A172 (cell line): ENCODE measurements at places on chromosomes 5 and 9.

DNA sequence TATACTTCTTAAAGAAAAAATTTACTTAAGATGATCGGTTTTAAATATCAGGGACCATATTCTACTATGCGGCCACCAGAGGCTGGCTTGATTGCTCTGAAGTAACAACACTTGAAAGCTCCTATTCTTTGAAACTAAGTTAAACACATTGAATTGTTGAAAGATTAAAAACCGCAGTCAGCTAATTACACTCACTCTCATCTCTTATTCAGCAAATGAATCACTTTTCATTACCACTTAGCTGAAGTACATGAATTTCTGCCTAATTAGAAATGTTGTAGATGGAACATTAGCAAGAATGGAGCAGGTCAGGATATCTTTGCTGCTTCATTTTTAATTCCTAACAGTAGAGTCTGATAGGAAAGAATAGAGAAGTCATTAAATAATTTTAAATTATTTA is 42.3 kb downstream of the LSM11 start:
- no peak for DNase-seq

GRCh38 chr5:172701291-172701656 is 60.2 kb downstream of the NEURL1B start:
- DNase-seq, result no peak

GRCh38 chr5:64201996-64202395 is 36.4 kb downstream of the RNF180 start:
- DNase-seq, result no peak

DNA sequence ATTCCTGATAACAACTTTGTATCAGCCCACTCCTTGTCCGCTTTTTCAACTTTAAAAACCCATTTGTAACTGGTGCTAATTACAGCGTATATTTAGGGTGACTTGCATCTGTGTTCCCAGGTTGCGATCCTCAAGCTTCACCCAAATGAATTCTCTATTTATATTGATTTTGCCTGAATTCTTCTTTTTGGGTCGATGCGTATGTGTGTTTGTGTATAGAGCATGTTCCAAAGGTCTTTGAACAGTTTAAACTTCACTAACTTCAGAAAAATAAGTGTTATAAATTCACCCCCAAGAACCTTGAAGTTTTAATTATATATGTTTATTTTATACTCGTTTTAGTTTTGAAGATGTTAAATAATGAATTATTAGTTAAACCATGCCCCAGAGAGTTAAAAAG is 16.1 kb upstream of the SPATA31D4 start:
- no peak for DNase-seq

DNA sequence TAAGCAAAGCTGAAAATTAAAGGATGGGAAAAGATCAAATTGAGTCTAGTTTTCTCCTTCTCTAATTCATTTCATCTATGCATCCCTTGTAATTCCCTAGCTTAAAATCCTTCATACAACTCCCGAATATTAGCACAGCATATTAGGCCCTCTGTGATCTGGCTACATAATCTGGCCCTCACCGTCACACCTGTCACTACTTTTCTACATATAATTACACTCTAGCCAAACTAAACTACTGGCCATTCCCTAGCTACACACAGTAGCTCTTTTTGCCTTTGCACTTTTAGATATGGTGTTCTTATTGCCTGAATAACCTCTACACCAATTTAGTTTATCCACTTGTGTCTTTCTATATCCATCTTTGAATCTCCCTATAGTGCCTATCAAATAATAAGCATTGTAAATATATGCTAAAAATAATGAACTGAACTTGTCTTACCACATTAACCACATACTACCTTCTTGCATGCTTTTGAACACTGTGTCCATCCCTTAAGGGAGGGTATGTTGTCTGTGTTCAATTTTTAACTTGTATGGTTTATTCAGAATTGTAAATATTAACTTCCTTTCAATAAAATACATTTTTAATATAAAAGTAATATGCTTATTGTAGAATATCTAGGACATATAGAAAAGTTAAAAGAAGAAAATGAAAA is 15.9 kb downstream of the RANBP6 start:
- DNase-seq, result no peak

DNA sequence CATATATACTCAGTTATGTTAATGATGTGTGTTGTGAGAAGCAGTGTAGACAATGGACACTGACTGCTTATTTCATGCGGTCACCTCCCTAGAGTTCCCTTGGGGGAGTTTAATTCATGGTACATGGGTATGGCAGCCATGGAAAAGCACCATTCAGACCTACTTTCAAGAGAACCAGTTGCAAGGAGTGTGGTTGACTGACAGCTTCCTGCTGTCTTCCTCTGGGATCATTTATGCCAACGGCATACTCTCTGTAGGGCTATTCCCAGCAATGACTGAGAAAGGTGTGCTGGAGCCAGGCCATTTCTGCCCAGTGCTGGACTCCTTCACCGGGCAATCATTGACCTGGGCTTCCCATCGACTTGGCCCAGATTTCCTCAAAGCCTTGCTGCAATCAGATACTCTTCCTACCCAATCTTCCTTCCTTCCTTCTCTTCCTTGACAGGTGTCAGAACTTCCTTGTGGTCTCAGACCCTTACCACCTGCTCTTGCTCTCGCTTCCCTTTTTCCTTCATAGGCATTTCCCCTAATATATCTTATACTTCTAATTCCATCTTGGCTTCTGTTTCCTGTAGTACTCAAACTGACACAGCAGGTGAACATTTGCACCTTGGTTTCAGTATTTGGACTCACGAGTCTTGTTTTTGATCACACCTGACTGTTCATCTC is 3.4 kb upstream of the CLINT1 start:
- no peak for DNase-seq

GRCh38 chr5:74889523-74890105 is 23.4 kb upstream of the FAM169A start:
- DNase-seq, result no peak

GRCh38 chr5:123718238-123718637 is 206.3 kb downstream of the CSNK1G3 start:
- DNase-seq, result no peak

DNA sequence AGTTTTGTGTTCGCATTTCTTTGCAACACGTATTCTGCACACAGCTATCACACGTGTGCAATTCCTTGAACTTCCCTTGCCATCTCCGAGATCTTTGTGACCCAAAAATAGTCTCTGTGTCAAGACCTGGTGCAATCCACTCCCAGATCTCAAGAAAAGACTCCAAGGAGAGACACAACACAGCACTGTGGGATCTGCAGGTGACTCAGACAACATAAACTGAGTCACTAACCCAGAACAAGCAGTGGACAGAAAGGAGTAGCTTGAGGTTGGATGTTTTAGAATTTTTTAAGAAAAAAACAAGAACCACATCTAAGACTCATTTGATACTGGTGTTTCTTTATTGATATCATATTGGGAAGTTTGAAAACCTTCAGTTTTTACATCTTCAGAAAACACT is 396.9 kb downstream of the AGTPBP1 start:
- no peak for DNase-seq

DNA sequence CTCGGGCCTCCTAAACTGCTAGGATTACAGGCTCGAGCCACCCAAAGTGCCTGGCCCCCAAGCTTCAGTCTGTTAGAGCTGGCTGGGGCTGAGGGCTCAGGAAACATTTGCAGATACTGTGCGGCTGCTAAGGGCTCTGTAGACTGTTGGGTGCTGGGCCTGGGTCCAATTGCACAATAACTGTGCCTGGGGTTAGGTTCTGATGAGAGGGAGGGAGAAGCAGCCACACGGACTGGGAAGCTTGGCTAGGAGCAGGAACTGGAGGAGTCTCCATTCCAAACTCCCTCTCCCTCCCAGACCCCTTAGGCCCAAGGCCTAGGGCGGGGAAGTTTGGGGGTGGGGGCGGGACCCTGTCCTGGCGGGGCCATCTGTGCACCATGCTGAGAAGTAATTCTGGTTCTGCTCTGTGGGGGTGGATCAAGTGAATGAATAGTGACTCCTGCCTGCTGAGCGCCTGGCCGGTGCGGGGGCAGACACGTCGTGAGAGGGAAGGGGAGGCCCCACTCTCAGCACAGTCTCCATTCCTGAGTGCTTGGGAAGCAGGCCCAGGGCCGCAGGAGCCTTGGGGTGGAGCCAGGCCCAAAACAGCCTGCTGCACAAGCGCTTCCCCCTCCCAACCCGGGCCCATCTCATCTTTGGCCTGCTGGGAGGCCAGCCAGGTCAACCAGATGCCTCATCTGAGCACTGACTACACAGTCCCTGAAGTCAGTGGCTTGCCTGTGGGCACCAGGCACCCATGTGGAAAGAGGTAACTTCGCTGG is 1.5 kb downstream of the ASS1 start:
- no peak for DNase-seq

DNA sequence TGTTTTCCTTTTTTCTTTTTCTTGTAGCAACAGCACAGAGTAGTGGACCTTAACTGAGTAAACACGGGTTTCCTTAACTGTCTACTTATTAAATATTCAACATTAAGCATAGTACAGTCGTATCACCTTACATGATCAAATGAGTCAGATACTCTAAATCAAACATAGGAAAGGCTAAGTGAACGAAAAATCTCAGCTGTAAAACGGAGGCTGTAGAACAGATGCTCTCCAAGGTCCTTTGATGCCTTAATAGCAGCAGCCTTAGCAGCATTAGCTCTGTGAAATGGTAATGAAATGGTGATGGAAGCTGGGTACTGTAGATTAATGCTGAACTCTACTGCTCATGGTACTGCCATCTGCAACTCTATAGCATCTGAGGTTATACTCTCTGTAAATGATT is 1433.3 kb upstream of the C9orf72 start:
- DNase-seq, result no peak

DNA sequence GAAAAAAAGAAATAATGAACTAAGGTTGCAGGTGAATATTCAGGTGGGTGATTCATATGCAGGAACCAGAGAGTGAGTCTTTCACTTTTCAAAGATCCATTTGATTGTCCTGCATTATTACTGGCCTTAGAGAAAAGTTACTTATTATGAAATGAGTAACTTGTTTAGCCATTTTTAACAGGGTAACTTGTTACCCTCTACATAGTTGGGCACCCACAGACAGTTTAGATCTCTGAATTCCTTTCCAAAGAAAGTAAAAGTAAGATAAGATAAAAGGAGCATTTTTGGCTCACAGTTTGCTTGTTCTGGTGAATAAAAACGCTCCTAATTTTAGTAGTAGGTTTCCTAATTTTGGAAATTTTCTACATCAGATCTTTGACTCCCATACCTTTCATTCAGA is 54.1 kb upstream of the DAB2 start:
- no peak for DNase-seq

DNA sequence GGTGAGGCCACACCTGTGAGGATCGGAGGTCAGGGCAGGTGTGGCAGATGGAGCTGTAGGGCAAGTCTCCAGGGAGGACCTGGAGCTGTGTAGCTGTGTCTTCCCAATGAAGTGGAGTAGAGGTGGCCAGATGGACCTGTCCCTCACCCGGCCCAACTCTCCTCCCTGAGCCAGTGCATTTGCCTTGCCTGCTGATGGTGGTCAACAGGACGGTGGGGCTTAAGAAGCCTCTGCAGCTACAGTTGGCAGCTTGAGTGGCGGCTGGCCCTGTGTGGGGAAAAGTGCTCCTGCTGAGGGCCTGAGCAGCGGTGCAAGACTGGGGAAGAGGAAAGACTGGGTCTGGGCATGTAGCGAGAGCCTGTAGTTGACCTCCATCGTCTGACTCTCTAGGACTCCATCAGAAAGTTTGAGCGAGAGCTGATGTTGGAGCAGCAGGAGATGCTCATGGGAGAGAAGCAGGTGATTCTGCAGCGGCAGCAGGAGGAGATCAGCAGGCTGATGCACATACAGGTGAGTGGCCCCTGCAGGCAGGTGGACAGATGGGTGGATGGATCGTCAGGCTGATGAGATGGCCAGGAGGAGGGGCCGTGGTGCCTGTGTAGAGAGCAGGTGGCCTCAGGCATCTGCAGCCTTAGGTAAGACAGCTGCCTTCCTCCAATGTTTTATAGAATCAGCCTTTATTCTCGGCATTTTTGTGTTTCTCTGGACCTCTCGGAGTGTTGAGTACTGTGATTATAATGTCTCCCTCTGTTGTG is 24.9 kb downstream of the PITX1 start:
- no peak for DNase-seq
